Neural crest cell (in vitro differentiated cells): ENCODE measurements at places on chromosomes 12 and 14. TPM values are rescaled to one million over a fixed set of nuclear protein-coding genes. Genes with fewer than 3 reads are reported as not detected.
A peak's percentile ranks its signal among the peaks of the same experiment; 100 is the strongest.

KRT83 gene
- not detected in 2 replicates for total RNA-seq

HOXC12 gene
- not detected in 2 replicates for total RNA-seq

GRCh38 chr12:122435186-122435585 is 12.7 kb upstream of the CLIP1 start:
- H3K4me1 ChIP-seq = peaks cover 6% of the 10 kb centered on the region
- no peaks in the 10 kb centered on the region for H3K27me3 ChIP-seq
- H3K27ac ChIP-seq = no peak overlapping the region
- H3K4me3 ChIP-seq = no peak overlapping the region
- no peaks in the 10 kb centered on the region for H3K36me3 ChIP-seq

- no peaks in the 10 kb centered on the region for H3K36me3 ChIP-seq
- no peak for DNase-seq
- H3K4me3 ChIP-seq = no peak overlapping the region
- no peak overlapping the region for H3K27ac ChIP-seq
Observed at GRCh38 chr14:104558231-104559027, 21.1 kb upstream of the C14orf180 start.

DNA sequence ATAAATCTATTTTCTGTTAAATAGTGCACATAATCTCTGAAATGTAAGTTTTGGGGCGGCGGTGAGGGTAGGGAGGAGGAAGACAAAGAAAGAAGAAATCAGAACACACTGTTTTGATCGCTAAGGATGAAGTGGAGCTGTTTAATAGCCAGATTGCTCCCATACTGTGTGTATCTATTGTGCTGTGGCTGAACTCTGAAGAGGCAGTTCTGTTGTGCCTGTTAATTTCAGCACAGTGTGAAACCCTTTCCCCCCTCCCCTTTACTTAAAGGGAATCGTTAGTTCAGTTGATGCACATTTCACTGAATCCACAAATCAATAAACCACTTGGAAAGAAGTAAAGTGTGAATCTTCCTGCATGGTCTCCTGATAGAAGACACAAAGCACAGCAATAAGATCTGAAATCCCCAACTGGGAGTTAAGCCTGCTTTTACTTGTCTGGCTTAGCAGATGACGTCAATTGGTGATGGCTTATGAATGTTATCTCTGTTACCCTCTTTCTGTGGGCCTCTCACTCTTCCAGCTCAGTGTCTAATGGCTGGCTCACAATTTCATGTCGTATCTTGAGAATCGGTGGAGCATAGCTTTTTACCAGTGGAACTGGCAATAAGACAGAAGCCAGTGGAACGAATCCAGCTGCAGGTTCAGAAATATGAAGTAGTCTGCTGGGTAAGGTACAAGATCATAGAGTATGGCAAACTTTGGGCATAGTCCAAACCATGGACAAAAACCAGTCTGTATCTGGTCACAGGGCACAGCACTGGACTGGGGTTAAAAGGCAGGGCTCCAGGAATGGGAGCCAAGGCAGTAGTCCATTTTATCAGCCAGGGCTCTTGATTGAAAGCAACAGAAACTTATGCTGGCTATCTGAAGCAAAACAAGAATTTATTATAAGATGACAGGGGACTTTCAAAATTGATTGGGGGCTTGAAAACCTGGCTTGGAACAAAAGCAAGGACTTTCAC is 413.5 kb upstream of the SEL1L start:
- DNase-seq = no peak
- peak overlapping the region; percentile 88 for H3K27ac ChIP-seq
- H3K27me3 ChIP-seq = no peaks in the 10 kb centered on the region
- no peak overlapping the region for H3K4me3 ChIP-seq

DNA sequence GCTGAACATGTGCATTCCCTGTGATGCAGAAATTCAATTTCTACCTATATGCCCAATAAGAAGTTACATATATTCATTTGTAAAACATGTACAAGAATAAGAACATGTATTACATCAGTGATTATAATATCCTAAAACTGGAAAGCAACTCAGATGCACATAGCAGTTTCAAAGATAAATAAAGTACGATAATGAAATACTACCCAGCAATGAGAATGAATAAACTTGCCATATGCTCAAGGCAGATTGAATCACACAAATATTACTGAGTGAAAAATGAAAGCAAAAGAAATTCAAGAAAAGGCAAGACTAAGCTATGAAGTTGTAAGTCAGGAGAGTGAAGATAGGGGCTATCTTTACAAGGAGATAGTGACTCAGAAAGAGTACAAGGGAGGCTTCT is 345.3 kb upstream of the OR4E1 start:
- no peaks in the 10 kb centered on the region for H3K36me3 ChIP-seq
- H3K27ac ChIP-seq = no peak overlapping the region
- peaks cover under 1% of the 10 kb centered on the region for H3K4me1 ChIP-seq
- H3K27me3 ChIP-seq = peaks cover 15% of the 10 kb centered on the region
- DNase-seq = no peak

DNA sequence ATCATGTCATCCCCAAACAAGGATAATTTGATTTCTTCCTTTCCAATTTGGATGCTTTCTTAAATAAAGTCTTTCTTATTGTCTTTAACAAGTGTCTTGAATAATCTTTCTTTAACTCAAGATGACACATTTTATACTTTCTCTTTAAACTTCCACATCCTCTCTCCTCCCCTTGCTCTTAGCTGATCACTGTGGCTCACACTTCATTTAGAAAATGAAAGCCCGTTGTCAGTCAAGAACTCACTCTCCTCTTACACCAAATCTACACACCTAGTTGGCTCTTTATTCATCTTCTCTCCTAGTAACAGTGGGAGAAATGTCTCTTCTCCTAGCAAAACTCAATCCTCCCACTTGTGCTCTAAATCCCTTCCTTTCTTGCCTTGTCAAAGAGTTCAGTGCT is 10.4 kb upstream of the RMST start:
- no peak overlapping the region for H3K27ac ChIP-seq
- no peak overlapping the region for H3K4me3 ChIP-seq
- no peak for DNase-seq
- H3K4me1 ChIP-seq = peaks cover 13% of the 10 kb centered on the region
- no peaks in the 10 kb centered on the region for H3K27me3 ChIP-seq

GRCh38 chr12:84408936-84409335 is 503.7 kb downstream of the SLC6A15 start:
- no peak overlapping the region for H3K27ac ChIP-seq
- H3K4me1 ChIP-seq = no peaks in the 10 kb centered on the region
- no peaks in the 10 kb centered on the region for H3K36me3 ChIP-seq
- no peaks in the 10 kb centered on the region for H3K27me3 ChIP-seq
- no peak overlapping the region for H3K4me3 ChIP-seq
